ENCODE measurements at places on chromosomes 12 and 14.
A peak's percentile ranks its signal among the peaks of the same experiment; 100 is the strongest.

DNA sequence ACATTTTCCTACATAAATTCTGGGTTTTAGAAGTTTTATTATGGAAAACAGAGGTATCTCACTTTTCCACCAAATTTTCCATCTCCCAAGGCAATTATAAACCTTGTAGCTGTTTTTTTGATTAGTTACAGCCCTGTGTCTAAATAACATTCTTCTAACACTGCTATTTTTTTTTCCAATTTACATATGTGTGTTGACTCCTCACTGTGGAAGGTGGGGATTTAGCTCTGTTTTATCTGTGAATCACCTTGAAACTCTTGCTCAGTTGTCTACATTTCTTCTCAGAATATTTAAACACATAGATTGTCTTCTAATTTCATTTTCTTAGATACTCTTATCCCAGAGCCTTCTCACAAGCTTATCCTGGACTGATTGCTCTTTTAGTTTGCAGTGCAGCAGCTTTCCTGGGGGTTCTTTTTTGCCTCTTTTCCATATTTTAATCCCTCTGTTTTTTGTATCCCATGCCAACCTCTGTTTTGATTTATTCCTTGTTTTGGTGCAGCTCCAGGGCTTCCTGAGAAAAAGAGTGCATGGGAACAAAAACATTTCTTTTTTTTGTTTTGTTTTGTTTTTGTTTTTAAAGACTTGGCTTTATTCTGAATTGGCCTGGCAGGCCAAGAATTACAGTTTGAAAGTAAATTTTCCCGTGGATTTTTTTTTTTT lies 36.7 kb downstream of the TBC1D15 start:
- DNase-seq, result no peak

- peak; percentile 20 for DNase-seq
Measured at GRCh38 chr12:68773582-68773981, 27.6 kb downstream of the SLC35E3 start.

DNA sequence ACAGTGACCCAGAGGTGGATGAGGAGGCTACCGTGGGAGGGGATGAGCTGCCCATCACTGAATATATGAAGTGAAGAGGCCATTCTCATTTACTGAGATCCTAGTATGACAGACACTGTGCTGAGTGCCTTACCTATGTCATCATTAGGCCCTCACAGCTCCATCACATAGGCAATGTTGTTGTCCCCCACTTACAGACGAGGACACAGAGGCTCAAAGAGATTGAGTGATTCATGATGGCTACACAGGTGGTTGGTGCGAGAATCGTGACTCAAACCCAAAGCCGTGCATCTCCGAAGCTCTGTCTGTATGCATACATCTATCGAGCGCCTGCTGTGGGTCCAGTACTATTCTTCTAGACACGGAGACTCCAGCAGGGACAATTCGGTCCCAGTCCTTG lies 5.9 kb upstream of the CCDC197 start:
- no peak for DNase-seq

GRCh38 chr12:16148938-16149337 lies 128.5 kb downstream of the SLC15A5 start:
- DNase-seq, result no peak

DNA sequence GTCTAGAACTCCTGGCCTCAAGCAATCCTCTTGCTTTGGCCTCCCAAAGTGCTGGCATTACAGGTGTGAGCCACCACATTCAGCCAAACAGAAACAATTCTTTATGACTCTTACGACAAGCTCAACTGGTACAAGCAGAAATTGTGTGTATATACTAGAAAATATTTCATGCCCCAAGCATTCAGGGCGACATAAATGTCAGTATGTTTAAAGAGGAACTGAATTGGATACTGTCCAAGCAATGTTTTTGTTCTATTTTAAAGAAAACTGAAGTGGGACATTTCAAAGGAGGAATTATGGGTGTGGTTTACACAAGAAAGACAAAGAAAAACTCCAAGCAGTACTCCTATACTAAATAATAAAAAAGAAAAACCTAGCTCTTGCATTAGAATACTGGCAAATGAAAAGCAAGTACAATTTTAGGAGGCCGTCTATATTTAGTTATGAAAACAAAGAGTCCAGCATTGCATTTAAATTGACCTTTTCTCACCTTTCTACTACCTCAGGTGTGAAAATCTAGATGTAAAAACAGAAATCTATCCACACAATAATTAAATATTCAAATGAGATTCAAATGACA lies 48.9 kb downstream of the PPP1R12A start:
- peak; percentile 36 for DNase-seq

DNA sequence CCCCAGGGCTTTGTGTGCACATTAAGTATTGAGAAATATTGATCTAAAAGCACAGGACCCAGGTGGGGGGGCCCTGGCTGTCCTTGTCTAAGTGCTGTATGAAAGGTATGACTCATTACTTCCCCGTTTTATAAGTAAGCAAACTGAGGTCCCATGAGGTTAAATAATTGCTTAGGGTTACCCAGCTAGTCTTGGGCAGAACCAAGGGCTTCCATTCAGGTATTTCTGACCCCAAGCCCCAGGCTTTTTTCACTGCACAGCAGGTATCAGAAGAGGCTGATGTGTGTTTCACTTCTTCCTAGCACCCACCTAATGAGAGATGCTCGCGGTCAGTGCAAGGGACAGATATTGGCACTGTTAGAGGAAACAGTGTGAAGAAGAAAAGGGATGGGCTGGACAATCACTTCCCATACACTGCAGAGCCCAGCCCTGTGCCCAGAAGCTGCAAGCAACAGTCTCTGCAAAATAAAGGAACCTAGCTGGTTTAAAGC lies 4.7 kb upstream of the TC2N start:
- DNase-seq, result peak; percentile 51

DNA sequence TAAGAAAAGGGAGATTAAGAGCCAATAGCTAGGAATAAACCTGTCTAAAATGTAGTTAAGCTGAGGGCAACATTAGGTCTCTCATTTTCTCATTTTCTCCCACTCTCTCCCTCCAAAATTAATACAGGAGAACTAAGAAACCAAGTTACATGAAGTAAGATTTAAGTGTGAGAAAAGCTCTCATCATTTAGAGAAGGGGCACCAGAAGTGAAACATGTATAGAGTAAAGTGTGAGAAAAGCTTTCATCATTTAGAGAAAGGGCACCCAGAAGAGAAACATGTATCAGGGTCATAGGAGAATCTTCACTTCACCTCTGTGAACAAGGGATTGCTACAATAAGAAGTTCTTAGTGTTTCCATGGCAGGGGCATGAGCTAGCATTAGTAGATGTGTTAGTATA lies 132.4 kb upstream of the CNTN1 start:
- DNase-seq, result no peak

- DNase-seq, result peak; percentile 25
Measured at GRCh38 chr14:62303437-62303836, 541.2 kb downstream of the SNAPC1 start.

- DNase-seq, result no peak
Measured at GRCh38 chr14:81416981-81417380, 16.9 kb upstream of the STON2 start.

GRCh38 chr14:49861699-49862088 lies 9.1 kb upstream of the NEMF start:
- DNase-seq, result peak; percentile 79

Measured in iris pigment epithelial cell (primary cell).